Activated CD8-positive, alpha-beta T cell treated with anti-CD3 and anti-CD28 coated beads for 36 hours (primary cell): ENCODE measurements at places on chromosomes 3 and 15. TPM values are rescaled to one million over a fixed set of nuclear protein-coding genes. Genes with fewer than 3 reads are reported as not detected.

The MOBP gene
- not detected for total RNA-seq

DNA sequence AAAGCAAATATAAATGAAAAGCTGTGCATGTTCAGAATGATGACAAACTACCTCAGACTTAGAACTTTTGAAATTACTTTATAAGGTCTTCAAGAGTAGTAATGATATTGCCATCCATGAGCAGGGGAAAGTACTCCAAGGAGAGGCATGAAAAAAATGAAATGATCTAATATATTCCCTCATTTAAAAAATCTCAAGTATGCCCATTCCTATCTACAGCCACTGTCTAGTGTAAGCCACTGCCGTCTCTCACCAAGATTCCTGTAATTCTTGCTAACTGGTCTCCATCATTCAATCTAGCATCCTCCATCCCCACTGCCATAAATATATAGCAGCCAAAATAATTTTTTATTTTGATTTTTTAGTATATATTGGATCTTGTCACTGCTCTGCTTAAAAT, 258.8 kb downstream of the PLOD2 start:
- DNase-seq: no peak

GRCh38 chr3:112739252-112739965, 98.5 kb upstream of the CCDC80 start:
- DNase-seq: no peak

The BFSP2 gene
- 1.1 TPM for total RNA-seq

DNA sequence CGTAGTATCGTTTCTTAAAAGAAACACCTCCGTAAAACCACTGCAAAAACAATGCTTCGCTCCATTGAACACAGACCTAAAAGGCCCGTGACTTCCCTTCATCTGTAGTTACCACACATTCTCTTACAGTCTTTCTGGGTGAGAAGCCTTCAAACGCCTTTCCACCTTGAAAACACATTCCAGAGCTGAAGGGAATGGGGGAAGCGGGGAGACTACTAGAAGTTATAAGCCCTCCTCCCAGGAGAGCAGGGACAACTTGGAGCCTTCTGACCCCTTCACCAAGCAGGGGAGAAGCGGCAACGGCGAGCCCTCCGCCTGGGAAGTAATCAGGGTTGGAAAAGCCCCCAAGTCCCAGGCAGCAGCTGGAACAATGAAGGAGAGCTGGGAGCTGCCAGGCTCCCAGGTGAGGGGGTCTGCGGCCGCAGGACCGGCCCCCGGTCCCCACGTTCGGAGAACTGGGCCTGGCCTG, 461 bp downstream of the SECISBP2L start:
- no peak for DNase-seq

- DNase-seq: no peak
These were observed 43.7 kb upstream of the NDUFB4 start for GRCh38 chr3:120552184-120553172.

DNA sequence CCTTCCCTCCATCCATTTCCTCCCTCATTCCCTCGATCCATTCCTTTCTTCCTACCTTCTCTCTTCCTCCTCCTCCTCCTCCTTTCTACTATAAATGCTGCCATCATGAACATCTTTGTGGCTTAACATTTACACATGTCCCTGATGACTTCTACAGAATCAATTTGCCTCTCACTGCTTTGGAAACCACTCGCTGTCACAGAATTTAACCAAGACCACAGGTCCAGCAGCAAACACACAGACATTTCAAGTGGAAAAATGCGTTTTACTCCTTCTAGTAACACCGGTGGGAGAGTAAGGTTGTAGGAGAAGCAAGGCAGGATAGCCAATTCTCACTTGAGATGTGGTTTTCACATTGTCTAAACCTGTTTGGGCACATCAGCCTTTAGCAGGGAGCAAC, 101.4 kb upstream of the LRIG1 start:
- no peak for DNase-seq

The CYP1A1 gene
- total RNA-seq: 4.9 TPM

The CCDC39 gene
- total RNA-seq: not detected

DNA sequence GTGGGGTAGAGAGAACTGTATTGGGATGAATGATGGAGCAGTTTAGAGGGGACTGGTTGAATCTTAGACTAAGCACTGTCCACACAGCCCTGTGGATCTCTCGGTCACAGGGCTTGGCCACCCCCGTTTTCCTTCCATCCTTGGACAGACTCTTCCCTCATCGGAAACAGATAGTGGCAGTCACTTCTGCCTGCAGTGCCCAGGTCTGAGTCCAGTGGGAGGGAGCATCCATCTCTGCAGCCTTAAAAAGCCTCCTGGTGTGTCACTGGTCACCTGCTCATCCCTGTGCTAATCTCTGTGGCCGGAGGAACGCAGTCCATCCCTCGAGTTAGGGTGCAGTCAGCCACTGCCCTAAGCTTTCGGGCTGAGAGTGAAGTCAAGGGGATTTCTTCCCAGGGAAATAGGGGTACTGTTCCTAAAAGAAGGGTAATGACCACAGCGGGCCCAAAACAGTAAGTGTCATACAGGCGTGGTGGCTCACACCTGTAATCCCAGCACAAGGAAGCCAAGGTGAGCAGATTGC, 32.0 kb downstream of the PLA2G4D start:
- DNase-seq: no peak

The CCDC80 gene
- total RNA-seq: not detected

The TMEM266 gene
- total RNA-seq: 0.11 TPM

The FBXW12 gene
- not detected for total RNA-seq

- DNase-seq: no peak
These were observed 34.3 kb downstream of the ST6GAL1 start for GRCh38 chr3:186964616-186965015.

GRCh38 chr15:49627407-49627877, 6.6 kb downstream of the DTWD1 start:
- no peak for DNase-seq

The CLDN1 gene
- total RNA-seq: 0.58 TPM

GRCh38 chr3:112858410-112859069, 11.9 kb upstream of the CD200R1L start:
- DNase-seq: peak; percentile 34

- no peak for DNase-seq
These were observed 28.6 kb upstream of the ITPKA start for GRCh38 chr15:41464889-41465580.

DNA sequence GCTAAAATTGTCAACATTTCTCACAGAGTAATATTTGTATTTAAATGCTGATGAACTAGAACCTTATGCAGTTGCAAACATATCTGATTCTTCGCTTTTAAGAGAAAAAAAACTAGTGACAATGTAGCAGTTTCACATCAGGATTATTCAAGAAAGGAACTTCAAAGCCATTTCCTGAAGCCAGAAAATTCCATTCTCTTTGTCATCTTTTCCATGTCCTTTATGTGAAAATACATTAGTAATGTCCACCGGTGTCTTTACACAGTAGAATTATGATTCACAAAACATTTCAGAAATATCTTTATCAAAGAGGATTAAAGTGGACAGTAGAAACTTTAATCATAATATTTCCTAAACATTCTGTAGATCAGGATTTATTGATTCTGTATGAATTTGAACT, 12.7 kb upstream of the LXN start:
- no peak for DNase-seq

DNA sequence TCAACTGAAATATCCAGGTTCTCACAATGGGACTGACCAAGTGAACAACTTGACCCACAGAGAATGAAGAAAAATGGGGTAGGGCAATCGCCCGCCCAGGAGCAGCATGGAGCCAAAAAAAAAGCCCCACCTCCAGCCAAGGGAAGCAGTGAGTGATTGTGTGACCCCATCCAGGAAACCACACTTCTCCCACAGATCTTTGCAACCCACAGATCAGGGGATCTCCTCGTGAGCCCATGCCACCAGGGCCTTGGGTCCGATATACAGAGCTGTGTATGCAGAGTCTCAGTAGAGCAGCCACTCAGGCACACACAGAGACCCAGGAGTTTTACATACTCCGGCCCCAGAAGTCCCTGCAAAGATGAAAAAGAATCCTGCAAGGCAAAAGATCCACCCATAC, 35.7 kb downstream of the PYGO1 start:
- no peak for DNase-seq

The PBRM1 gene
- total RNA-seq: 56.1 TPM

GRCh38 chr3:5348229-5348902, 160.9 kb downstream of the EDEM1 start:
- DNase-seq: no peak

GRCh38 chr15:42594095-42594494, 18.7 kb downstream of the STARD9 start:
- DNase-seq: no peak

- no peak for DNase-seq
These were observed 31.0 kb upstream of the KLHL25 start for GRCh38 chr15:85825719-85826118.

The POPDC2 gene
- total RNA-seq: 1.3 TPM

DNA sequence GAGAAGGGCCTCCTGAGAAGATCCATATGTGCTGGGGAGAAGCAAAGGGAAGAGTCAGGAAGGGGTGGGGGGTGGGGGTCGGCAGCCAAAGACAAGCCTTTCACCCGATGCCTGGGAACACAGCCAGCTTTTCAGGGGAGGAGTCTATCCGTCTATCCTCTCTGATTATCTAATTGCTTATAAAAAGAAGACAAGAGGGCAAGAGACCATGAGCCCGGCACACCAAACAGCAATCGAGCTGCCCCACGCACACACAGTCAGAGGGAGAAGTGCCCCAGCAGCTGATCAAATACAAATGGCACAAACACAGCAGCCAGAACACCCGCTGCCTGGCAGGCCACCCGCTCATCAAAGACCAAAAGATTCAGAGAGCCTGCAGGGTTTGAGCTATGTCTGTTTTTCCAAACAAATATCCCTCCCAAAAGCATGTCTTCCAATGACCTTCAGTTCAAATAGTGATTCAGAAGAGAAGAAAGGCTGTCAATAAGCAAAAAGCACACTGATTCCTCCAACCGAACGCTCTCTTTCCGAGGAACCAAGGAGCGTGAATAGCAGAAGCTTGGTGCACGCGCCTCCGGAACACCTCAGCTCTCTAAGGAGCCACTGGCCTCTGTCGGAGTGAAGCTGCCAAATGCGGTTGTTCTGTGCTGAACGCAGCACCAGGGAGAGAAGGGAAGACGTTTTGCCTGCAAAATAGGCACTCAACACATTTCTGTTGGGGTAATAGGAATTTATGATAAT, 419.2 kb downstream of the OCA2 start:
- no peak for DNase-seq

The SEMA3F gene
- 0.34 TPM for total RNA-seq

The SOX14 gene
- not detected for total RNA-seq

The CGNL1 gene
- total RNA-seq: not detected

The CDC25A gene
- total RNA-seq: 34.1 TPM

DNA sequence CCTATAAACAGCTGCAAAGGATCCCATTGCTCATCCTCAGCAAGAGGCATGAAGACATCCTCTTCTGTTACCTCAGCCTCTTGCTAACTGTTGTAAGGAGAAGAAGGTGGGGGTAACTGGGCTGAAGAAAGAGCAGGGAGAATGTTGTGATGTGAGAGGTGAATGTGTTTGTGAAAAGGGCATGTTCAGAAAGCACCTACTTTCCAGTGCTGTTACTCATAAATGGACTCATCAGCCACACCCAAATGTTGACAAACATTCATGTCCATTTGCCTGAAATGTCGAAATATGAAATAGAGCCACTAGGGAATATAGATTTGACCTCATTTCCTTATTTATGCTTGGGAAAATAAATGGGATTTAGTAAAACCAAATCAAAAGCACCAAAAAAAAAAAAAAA, 12.6 kb downstream of the SLC24A1 start:
- no peak for DNase-seq

- DNase-seq: no peak
These were observed 31.9 kb downstream of the PDIA5 start for GRCh38 chr3:123098426-123099330.

The BMF gene
- 4.3 TPM for total RNA-seq
